EH (cell line): ENCODE measurements at places on chromosomes 2 and 18.

DNA sequence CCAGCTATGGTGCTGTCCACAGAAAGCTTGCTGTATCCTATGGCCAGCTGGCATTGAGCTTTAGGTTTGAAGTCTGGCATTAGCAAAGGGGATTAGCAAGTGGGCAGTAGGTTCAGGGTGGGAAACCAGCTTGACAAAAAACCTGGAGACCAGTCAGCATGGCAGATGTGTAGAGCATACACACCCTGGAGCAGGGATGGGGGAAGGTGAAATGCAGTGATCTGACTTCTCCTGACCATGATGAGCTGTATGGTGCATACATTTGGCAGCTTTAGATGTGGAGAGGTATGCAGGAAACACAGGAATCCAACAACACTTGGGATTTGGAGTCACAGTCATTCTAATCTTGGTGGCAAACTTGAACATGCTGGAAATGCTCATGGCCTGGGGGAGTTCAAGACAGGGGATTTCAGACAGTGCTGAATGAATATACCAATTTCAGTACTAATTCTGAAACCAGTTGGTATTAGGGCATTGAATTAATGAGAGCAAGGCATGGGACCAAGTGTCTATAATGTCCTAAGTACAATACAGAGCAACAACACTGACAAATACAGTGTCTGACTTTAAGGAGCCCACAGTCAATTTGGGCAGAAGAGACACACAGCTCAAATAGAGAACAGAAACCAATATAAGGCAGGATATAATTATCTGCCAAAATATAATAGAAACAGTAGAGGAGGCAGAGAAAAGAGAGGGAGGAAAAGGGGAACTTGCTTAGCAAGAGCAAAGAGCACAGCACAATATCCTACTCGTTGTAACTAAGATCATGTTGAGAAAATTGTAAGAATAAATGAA is 11.8 kb downstream of the ARHGAP15 start:
- DNase-seq, result no peak

- no peak for DNase-seq
These were observed 159.9 kb downstream of the LAMA3 start for GRCh38 chr18:23849141-23849540.

GRCh38 chr18:79950515-79951341 is 725 bp downstream of the SLC66A2 start:
- peak; percentile 49 for DNase-seq

- DNase-seq, result no peak
These were observed 198.2 kb downstream of the PTGR3 start for GRCh38 chr18:75010689-75011088.

DNA sequence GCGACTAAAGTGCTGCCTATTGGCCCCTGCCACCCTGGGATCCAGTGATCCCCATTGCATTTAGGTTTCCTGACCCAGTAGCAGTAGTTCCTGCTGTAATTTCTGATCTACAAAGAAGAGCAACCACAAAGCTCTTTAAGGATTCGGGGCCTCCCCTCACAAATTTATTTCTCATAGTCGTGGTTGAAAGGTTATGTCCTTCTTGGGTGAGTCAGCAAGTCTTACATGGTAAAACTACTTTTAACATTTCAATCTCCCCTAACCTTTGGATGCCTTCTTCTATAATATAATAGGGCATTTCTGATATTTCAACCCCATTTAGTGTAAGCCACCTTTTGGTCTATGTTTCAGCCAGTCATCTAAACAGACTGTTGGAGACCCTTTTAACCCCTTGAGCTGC is 14.9 kb downstream of the PIKFYVE start:
- DNase-seq, result peak; percentile 75

- no peak for DNase-seq
These were observed 65.2 kb upstream of the SLC35G4 start for GRCh38 chr18:11544060-11544633.

DNA sequence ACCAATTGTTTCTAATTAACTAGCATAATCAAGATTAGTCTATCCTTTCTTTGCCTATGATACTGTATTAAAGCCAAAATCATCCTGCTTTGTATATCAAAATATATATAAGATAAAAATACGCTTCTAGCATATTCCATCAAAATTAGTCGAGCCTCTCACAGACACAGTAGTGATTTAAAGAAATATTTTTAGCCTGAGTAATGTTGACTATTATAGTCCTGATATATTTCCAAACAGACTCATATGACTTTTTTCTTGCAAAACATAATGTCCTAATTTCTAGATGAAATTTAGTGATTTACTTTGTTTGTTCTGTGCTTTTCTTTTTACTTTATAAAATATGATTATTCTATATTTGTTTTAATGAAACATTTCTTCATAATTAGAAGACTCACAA is 30.9 kb downstream of the FAP start:
- DNase-seq, result peak; percentile 36

GRCh38 chr2:59938181-59938580 is 615.3 kb downstream of the BCL11A start:
- DNase-seq, result no peak

- no peak for DNase-seq
These were observed 22.5 kb downstream of the DRC1 start for GRCh38 chr2:26424221-26424620.

DNA sequence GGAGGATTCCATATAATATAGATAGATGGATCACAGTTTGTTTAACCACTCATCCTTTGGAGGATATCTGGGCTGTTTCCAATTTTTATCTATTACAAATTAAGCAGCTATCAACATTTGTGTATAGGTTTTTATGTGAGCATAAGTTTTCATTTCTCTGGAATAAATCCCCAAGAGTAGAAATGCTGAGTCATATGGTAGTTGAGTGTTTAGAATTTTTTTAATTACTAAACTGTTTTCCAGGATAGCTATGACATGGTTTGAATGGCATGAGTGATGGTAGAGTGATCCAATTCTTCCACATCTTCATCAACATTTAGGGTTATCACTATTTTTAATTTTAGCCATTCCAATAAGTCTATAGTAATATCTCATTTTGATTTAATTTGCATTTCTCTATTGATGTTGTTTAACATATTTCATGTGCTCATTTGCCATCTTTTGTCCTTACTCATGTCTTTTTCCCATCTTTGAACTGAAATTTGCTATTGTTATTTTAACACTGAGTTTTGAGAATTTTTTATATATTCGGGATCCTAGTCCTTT is 31.4 kb downstream of the ABCB11 start:
- DNase-seq, result peak; percentile 57

DNA sequence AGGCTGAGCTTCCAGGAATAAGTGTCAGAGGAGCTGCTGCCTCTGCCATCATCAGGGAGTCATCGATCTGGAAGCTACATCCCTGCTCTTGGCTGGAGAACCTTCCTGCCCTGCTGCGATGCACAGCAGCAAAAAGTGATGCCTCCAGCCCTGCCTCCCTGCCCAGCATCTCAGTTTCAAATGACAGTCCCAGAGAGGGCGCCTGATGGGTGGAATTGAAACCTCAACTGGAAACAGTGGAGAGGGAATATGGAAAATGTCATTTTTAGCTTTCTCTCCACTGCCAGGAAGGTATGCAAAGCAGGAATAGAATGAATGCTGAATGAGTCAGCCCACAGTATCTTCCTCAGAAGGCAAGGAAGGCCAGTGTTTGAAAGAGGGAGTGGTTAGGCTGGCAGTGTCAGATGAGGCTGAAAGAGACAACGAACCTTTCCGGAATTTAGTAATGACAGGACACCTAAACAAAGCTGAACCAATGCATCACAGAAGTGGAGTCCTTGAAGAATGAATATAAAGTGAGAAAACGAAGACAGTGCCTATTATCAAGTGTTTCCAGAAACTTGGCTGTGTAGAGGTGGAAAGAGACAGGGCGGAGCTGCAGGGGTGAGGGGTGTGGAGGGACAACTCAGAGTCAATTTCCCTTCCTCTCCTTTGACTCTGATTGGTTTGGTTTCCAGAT is 153.9 kb upstream of the NDUFV2 start:
- peak; percentile 98 for DNase-seq

DNA sequence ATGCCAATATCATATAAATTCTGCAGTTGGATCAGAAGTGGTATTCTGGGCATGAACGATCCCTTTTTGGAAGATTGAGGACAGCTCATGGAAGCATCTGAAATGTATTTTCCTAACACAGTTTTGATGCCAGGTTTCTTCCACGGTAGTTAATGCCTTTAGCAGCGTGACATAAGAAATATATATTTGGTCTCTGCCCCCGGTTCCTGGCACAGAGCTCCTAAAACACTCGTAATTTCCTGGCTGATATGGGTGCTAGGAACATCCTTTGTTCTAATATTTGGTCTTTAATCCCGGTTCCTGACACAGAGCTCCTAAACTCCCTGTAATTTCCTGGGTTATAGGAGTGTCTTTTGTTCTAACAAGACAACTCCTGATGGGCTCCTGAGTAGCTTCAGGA is 8.2 kb upstream of the CABLES1 start:
- DNase-seq, result no peak

GRCh38 chr18:75221397-75221796 is 10.8 kb downstream of the TSHZ1 start:
- DNase-seq, result no peak

GRCh38 chr2:126322342-126322741 is 333.6 kb upstream of the GYPC start:
- DNase-seq, result no peak

GRCh38 chr18:11289248-11289647 is 139.9 kb upstream of the PIEZO2 start:
- no peak for DNase-seq

DNA sequence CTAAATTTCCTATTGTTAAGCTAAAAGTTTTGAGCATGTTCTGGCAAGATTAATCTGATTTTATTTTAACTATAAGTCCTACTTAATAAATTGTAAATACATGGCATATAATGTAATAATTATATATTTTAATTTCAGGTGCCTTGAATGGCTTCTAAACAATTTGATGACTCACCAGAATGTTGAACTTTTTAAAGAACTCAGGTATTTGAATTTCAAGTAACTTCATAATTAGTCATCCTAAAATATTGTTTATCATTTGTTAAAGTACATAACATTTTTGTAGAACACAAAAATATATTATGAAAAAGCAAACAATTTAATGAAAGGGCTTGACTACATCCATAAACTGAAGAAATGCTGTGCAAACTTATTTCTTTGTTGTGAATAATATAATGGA is 14.5 kb downstream of the GMCL1 start:
- DNase-seq, result no peak

DNA sequence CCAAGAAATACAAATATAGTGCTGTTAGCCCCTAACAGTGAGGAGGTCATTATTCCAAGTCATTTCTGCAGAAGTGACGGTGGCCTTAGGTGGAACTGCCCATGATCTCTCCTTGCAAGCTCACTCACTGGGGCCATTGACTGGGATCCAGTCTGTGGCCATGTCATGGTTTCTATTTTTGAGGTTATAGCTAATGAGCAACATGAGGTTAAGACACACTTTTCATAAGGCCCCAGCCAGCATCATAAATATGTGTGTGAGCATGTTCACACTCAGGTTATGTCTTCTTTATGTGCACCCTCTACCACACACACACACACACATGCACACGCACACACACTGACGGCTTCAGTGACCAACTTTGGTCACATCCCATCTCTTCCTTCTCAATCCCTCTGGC is 484 bp downstream of the AFF3 start:
- DNase-seq, result no peak

GRCh38 chr18:65516209-65516608 is 234.6 kb upstream of the CDH7 start:
- no peak for DNase-seq

- DNase-seq, result no peak
These were observed 22.7 kb upstream of the NCK2 start for GRCh38 chr2:105721991-105722511.

GRCh38 chr2:239484571-239485355 is 83.9 kb upstream of the HDAC4 start:
- DNase-seq, result no peak

- DNase-seq, result no peak
These were observed 8.6 kb downstream of the CHN1 start for GRCh38 chr2:174996622-174997021.

DNA sequence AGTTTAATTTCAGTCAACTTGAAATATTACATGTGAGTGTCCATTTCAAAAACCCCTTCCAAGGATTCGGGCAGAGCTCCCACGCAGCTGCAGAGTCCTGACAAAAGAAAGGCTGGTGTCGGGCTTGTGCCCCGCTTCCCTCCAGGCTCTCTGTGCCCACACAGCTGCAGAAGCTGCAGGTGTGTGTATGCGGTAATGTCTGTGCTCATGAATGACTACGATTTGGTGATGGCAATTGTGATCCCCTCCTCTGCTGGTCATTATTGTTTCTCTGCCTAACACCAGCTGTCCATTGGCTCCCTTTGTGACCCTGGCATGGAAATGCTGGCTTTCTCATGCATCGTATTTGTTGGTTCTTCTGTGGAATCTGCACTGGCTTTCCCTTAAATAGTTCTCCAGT is 224.8 kb downstream of the NUP35 start:
- DNase-seq, result no peak

DNA sequence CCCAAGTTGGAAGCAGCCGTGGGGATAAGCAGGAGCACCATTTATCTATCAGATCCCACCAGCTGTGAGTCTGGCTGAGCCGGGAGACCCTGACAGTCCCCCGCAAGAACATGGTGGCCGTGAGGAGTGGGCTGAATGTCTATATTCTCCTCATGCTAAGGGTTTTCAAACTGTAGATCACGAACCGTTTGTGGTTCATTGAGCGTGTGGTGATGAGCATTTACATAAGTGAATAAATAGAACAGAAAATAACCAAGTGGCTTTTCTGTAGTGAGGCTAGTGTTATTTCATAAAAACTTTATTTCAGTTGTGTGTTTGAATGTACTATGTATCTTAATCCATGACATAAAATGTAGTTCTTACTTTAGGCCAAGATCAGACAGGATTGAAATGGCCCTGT is 190.2 kb upstream of the APCDD1 start:
- no peak for DNase-seq

- no peak for DNase-seq
These were observed 140.4 kb upstream of the PIK3C3 start for GRCh38 chr18:41814651-41815050.

GRCh38 chr2:205170399-205170798 is 511.9 kb upstream of the NRP2 start:
- no peak for DNase-seq

- DNase-seq, result no peak
These were observed 136.9 kb downstream of the MYO3B start for GRCh38 chr2:170314744-170315447.

GRCh38 chr18:42177390-42177789 is 222.4 kb downstream of the PIK3C3 start:
- DNase-seq, result no peak
